Stimulated activated CD4-positive, alpha-beta T cell treated with anti-CD3 and anti-CD28 coated beads, Interleukin-15, amount 100 ng/mL, for 1 hour (primary cell): ENCODE measurements at places on chromosomes 4 and X.

- DNase-seq, result no peak
Observed at GRCh38 chr4:8289151-8289750, 19.7 kb downstream of the HTRA3 start.

GRCh38 chr4:145183581-145183980 is 3.2 kb upstream of the OTUD4 start:
- DNase-seq, result no peak

- DNase-seq, result no peak
Observed at GRCh38 chr4:87120010-87120409, 100.4 kb downstream of the KLHL8 start.

DNA sequence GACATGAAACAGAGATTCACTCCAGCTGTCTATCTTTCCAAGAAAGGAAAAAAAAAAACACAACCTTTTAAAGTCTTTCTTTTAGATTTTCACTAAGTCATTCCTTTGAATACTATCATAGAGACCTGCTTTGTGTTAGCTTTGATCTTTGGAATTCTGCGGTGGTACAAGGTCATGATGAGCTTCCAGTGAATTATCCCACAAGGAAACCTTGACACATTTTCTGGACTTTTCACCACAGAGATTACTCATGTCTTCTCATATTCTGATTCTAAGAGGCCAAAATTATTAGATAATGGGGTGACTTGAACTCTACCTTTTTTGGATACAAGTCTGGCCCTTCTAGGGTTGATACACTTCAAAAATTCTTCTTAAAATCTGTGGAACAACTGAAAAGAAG is 201.6 kb downstream of the PACRGL start:
- no peak for DNase-seq

- DNase-seq, result no peak
Observed at GRCh38 chrX:83593634-83594294, 85.7 kb downstream of the POU3F4 start.

GRCh38 chrX:70434914-70435586 is 9.6 kb upstream of the DLG3 start:
- DNase-seq, result no peak

- no peak for DNase-seq
Observed at GRCh38 chr4:108118505-108118904, 50.2 kb downstream of the LEF1 start.

DNA sequence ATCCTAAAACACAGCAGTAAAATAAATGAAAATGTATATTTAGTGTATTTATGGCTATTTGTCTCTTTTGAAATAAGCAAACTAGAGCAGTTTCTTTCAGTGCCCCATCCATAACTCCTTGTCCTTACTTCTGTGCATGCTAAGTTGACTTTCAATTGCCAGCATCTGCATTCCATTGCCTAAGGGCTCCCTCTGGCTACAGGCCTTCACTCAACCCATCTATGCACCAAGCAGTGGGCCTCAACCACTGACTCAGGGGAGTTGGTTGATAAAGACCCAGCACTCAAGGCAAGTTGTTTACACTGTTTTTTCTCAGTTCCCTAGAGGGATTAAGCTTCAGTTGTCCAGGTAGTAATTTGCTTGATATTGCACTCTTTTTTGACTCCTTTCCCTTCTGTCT is 265.7 kb downstream of the IQCM start:
- no peak for DNase-seq

DNA sequence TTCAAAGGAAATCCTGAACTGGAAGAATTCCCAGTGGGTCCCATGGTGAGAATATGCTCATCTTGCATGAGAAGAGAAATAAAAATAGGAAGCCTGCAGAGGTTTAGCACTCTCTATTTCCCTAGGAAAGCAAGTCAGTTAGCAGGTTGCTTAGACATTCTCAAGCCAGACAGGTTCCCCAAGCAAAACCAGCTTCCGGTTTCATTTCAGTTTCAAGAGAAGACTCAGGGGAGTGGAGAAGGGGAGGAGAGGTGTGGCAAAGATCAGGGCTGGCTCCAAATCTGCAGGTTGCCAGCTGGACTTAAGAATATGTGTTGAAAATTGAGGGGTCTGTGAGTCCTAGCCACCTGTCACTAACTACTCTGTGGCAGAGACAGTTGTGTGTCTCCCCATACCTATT is 107.5 kb downstream of the CLNK start:
- no peak for DNase-seq

- no peak for DNase-seq
Observed at GRCh38 chr4:156901871-156902270, 69.7 kb downstream of the PDGFC start.

GRCh38 chrX:113868711-113869110 is 715.2 kb upstream of the HTR2C start:
- DNase-seq, result no peak

- DNase-seq, result no peak
Observed at GRCh38 chr4:127486248-127486647, 146.5 kb upstream of the INTU start.

GRCh38 chr4:108588878-108589277 is 31.5 kb upstream of the RPL34 start:
- no peak for DNase-seq

DNA sequence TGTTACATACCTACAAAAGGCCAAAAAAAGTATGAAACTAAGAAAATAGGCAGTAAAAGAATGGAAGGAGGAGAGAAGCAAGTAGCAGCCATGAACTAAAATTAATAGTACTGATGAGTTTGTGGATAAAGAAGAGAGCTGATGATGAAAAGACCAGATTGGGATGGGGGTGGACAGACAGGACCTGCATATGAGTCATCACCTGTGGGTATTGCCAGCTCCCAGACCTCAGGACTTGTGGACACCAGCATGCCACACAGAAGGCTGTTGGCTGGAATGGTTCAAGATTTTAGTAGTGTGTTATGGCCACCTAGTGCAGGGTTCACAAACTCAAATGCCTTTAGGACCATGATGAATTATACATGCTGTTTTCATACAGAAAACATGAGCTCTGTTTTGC is 58.9 kb downstream of the ARX start:
- no peak for DNase-seq

DNA sequence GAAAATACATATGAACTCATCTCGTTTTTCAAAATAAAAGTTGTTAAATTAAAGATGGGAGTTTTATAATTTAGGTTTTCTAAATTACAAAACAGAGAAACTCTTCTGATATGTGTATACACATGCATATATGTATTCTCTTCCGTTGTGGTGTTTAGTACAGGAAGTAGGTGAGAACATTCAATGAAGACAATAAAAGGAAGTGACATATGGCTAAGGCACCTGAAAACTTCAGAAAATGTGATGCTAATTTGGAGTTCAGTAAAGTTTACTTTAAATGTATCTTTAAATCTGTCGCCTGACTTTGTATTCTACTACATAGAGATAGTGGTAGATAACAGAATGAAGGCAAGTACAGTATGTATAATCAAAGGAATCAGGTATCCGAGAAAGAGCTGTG is 33.5 kb upstream of the ITM2A start:
- no peak for DNase-seq

GRCh38 chr4:40179360-40179759 is 17.5 kb upstream of the RHOH start:
- no peak for DNase-seq

DNA sequence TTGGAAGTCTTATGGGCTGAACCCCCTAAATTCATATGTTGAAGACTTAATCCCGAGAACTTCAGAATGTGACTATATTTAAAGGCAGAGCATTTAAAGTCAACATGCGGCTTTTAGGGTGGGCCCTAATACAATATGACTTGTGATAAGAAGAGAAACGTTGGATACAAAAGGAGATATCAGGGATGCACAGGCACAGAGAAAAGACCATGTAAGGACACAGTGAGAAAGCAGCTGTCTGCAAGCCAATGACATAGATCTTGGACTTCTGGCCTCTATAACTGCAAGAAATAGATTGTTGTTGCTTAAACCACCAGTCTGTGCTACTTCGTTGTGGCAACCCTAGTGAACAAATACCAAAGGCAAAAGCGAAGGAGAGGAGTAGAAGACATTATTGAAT is 42.2 kb downstream of the GABRG1 start:
- no peak for DNase-seq

DNA sequence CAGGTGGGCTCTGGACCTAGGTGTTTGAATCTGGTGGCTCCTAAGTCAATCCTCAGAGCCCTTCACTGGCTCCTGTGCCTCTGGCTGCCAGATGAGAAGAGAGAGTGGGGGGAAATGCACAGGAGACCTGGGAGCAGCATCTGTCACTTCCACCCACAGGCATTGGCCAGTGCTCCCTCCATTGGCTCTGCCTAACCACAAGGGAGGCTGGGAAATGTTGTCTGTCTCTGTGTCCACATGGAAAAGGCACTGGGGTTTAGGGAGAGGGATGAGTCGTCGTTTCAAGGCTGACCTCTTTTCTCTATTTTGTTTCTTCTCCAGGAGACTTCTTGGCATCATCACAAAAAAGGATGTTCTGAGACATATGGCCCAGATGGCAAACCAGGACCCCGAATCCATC is 76.4 kb downstream of the CLCN4 start:
- no peak for DNase-seq

DNA sequence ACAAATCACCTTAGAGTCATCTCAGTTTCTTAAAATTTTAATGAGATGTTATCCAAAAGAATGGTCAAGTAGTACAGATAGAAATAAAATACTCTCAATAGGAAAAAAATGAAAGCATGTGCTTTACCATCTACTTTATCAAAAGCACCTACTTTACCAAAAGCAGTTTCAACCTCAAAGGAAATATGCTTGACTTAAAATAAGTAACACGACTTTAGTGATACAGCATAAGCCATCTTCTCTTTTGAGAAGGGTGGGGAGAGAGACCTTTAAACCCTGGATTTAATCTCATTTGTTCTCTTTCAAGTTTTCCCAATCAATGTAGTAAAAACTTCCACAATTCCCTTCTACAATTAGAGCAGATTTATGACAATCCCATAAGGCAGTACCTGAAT is 26.5 kb downstream of the OTUD4 start:
- DNase-seq, result no peak

GRCh38 chrX:129980540-129981199 is 1.8 kb upstream of the BCORL1 start:
- no peak for DNase-seq

GRCh38 chrX:64184396-64184795 is 21.1 kb downstream of the AMER1 start:
- no peak for DNase-seq

DNA sequence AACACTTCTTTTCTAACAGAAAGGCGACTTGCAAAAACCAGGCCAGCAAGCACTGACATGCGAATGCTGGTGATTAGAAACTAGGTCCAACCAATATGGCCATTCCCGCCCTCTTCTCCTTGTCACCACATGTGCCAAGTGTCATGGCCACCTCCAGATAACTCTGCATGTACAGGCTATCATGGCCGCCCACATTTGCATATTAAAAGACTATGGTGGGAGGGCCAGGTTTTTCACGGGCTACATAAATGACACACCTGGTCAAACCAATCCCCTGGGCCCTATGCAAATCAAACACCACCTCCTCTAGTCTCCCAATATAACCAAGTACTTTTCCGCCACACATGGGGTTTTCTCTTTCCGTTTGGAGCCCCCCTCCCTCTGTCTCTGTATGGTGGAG is 40.1 kb downstream of the NUDT11 start:
- no peak for DNase-seq

DNA sequence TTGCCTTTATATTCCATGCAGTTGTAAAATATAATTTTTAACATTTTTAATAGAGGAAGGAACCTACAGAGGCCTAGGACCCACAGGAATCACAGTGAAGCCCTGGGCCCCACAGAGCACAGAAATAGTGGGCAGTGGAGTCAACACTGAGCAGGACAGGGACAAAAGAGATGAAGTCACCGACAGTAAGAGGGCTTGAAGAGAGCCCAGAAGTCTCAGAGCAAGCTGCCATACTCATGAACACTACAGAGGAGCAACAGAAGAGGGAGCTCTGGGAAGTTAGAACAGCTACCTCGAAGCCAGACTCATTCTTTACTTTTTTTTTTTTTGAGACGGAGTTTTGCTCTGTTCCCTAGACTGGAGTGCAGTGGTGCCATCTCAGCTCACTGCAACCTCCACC is 149.3 kb upstream of the TENM3 start:
- DNase-seq, result no peak

DNA sequence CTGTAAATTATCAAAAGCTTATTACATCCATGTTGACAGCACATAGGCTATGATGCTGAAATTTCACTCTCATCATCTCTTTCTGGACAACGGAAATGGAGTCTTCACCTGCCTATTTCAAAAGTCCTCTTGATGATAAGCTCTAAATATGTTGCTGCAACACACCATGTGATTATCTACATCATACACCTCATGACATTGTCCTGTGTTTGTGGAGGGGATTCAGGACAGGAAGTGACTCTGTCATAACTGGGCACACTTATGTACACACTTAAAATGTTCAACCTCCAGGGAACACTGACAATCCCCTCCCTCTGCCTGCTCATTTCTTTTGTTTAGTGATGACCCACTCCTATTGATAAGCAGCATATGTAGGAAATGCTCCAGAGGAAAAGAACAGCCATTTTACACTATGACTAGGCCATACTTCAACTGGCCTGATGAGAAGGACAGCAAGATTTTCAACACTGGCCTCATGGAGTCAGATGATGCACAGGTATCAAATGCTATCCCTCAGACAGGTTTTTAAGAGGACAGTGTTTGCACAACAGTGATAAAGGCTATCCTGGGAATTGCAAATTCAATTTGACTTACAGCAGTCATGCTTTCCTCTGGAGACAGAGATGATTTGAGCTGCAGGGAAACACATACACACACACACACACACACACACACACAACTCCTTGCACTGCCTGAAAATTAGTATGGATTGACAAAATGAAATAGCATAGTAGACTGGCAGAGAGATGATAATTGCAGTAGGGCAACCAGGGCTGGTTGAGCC is 163.3 kb upstream of the RASGEF1B start:
- DNase-seq, result no peak

DNA sequence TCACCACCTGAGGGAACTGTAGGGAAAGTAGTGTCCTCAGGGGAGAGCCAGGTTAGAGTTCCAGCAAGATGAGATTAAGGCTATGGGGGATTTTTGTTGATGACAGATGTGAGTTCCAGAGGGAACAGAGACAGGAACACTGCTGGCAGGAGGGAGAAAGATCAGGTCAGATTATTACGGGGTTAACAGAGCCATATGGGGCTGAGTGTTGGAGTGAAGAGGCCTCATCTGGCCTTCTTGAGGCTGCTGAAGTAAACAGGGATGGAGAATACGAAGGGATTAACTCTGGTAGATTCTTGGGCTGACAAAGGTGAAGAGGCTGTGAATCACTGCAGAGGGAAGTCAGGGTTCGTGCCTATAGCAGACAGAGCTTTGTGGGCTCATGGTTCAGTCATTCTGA is 47.9 kb upstream of the POU4F2 start:
- DNase-seq, result no peak

- no peak for DNase-seq
Observed at GRCh38 chr4:57151481-57151880, 41.3 kb upstream of the IGFBP7 start.

GRCh38 chr4:82517043-82517442 is 44.7 kb downstream of the TMEM150C start:
- no peak for DNase-seq

DNA sequence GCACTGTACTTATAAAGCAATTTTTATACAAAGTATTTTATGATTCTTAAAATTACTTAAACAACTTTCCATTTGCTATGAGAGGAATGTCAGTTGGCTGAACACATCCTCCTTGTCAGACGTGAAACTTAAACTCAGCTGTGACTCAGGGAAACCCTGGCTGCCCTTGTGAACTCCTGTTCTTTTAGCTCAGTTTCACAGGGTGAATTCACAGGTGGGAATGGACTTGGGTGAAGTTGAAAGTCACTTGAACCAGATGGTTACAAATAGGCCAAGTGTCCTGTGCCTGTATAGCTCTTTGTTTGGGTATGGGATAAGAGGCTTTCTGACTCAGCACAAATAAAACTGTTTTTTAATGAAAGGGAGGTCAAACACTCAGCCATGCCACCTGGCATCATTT is 67.4 kb upstream of the FAM47B start:
- DNase-seq, result no peak

- no peak for DNase-seq
Observed at GRCh38 chr4:87901422-87901992, 68.7 kb downstream of the MEPE start.
